ENCODE measurements at places on chromosomes 5 and 9.

- no peak for DNase-seq
Measured at GRCh38 chr5:92605591-92605990, 975.4 kb downstream of the NR2F1-AS1 start.

DNA sequence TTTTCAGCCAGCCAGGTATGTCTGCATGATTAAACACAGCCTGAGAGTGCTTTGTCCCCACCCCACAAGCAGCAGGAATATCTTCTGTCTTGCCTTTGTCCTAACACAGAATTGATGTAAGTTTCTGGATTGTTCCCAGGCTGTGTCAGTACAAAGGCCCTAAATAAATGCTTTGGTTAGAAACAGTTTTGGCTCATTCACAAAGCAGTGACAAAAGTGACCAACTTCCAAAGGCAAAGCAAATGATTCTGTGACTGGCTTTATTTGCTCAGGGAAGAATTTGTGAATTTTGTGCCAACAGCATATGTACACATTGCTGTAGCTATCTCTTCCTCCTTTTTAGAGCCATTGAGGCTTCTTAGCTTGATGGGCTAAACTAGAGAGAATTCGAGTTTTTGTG lies 133.7 kb downstream of the PLPPR1 start:
- DNase-seq: no peak

- no peak for DNase-seq
Measured at GRCh38 chr9:126611592-126612325, 2.0 kb upstream of the LMX1B start.

DNA sequence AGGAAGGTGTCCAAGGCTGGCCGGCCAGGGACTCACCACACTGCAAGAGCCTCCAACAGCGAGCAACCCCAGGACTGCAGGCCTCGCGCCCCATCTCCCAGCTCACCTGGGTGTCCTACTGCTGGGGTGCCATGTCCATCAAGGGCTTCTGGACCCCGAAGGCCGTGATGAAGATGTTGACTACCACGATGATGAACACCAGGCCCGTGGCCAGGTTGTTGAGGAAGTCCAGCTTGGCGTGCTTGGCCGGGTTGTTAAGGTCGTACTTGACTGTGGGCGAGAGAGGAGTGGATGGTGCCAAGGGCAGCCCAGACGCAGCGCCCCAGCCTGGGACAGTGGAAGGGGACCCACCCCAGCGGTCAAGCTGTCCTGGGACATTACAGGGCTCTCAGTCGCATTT lies 9.3 kb downstream of the NINJ1 start:
- no peak for DNase-seq

GRCh38 chr5:38515646-38516045 lies 40.8 kb downstream of the LIFR start:
- no peak for DNase-seq

DNA sequence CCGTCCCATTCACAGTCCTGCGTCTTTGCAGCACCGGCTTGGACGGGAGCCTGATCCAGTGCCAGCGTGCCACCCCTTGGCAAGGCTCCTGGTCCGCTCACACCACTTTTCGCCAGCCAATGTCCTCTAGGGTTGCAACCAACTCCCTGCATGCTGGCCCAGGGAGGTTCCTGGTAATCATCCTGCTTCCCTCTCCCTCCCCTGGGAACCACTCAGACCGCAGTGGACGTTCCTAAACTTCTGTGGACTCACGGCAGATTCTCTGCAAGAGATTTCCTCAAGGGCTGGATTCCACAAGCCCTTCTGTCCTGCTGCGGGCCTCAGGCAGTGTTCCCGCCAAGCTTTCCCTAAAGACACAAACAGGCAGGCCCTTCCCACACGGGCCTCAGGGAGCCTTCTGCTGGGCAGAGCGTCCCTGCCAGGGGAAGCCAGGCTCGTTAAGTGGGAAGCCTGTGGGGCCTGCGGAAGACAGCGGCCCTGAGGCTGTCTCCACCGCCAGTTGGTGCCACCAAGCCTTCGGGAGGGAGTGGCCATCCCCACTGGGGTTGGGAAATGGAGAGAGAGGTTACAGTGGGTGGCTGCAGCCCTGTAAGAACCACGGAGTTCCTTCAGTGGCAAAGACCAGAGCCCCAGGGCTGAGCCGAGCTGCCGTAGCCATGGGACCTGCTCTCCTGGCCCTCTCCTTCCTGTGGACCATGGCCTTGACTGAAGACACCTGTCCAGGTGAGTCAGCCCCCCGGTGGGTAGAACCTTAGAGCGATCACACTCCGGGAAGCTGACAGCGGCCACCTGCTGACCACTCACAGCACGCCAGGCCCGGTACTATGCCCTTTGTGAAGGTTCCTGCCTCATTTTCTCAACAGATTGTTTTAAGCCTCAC lies 16.4 kb upstream of the FCN2 start:
- no peak for DNase-seq

DNA sequence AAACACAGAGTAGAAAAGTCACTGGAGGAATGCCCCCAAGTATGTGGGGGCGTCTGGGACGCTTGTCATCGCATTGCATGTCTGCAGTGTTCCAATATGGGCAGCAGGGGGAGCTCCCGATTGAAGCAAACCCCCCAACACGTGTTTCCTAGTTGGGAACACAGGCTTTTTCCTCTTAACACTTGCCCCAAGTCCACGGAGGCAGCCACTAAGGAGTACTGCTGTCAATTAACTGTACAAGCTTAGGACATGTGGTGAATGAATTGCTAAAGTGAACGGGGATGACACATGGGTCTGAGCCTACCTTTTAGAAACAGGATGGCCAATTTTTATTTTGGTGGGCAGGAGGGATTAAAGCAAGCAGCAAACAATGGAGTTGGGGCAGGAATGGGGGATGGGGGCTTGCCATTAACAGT lies 2.2 kb downstream of the GABRB2 start:
- DNase-seq: peak; percentile 16

DNA sequence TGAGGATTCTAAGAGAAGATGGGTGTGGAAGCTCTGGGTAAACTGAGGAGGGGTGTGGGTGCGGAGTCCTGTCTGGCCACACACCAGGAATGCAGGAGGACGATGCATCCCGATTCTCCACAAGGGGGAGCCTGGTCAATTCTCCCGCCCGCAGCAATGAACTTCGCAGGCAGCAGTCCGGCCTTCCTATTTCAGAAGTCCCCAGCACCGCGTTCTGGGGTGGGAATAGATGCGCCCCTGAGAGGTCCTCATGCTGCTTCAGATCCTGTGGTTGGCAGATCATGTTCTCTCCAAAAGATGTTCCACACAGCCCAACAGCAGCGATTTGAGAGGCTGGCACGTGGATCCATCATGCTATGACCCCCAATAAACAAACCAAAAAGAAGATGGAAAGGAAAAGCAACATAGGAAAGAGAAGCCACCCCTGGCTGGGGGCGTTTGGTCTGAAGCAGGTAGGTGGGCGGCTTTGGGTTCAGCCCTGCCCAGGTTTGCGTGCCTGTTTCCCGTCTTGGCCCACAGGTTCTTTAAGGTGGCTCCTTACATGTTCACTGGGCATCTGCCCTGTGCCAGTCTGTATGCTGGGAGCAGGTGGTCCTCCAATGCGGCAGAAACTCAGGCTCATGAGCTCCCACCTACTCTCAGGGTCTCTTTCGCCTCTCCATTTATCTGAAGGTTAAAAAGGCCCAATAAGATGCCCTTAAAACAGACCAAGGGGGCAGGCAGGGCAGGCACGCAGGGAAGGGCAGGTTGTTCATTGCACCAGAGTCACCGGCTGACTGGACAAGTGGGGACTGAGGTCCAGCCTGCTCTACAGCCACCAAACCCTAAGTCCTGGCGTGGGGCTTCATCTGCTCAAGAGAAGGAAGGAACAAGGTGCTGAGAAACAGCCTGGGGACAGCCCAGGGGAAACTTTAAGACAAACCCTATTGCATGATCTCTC lies 171.6 kb downstream of the PAX5 start:
- DNase-seq: no peak

DNA sequence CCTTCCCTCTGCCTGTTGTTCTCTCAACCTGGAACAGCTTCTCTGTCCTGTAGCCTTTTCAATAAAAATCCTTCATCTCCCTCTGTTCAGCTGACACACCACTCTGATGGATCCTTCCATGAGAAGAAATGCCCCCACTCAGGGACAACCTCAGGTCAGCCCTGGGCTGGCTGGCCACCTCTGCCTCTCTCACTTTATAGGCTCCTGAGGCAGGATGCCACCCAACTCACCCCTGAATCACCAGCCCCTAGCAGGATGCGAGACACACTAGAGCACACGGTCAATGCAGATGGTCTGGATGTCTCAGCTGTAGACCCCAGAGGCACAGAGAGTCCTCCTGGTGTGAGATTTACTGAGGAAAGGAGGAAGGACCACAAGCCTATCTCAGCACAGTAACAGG lies 93.8 kb downstream of the GABBR2 start:
- DNase-seq: no peak

- no peak for DNase-seq
Measured at GRCh38 chr5:93100428-93100827, 480.6 kb downstream of the NR2F1-AS1 start.

- DNase-seq: no peak
Measured at GRCh38 chr9:121785673-121786542, 134.5 kb downstream of the DAB2IP start.

DNA sequence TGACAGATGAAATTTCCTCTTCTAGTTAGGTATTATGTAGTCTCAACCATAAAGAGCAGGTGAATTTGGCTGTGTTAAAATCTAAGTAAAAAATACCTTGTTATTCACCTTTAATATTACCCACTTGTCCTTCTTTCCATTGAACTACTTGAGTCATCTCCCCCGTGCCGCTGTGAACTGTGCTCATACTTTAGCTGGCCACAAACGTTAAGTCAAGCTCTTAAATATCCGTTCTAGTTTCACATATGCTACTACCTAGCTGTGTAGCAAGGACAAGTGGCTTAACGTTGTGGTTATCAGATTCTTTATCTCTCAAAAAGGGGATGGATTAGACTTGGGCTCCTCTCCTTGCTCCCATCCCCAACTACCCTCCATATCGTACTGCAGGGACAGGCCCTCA lies 110.4 kb downstream of the EFNA5 start:
- DNase-seq: no peak

DNA sequence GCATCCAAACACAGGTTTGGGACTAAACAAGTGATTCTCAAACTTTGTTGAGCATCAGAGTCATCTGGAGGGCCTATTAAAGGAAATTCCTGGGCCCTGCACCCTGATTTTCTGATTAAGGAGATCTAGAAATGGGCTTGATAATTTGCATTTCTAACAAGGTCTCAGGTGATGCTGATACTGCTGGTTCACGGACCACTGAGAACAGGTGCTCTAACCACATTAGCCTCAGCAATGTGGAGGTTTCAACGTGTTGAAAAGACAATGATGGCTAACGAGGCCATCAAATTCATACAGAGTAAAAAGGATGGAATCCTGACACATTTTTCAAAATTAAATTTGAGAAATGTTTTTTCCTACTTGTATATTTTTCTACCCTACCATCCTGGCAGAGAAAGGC lies 172.1 kb downstream of the TSSK1B start:
- no peak for DNase-seq

GRCh38 chr9:137145731-137146526 lies 7.0 kb downstream of the GRIN1 start:
- no peak for DNase-seq

DNA sequence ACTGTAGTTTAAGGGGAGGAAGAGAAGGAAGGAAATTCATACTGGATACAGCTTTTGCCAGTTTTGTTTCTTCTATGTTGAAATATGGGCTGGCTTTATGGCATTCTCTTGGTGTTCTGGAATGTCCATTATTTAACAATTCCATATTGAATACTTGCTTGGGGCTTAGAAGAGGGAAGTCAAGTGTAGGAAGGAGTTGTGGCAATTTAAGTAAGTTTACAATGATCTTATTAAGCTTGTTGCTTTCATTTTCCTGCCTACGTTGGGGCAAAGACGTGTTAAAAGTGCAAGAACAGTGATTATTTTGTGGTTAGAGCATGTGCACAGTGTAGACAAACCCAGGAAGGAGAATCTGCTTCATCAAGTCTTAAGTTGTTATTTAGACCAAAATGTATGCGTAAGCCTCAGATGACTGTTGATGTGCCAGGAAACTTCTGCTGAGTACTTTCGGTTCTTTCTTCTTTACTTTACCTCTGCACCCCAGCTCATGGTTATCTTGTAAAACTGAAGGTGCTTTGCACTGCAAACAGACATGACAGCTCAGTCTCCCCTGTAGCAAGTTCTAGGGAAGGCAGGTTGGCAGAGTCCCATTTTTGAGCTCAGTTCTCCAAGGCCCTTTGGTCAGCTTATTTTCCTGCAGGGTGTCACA lies 75.8 kb downstream of the F2RL2 start:
- no peak for DNase-seq

GRCh38 chr9:68731857-68732256 lies 26.8 kb downstream of the PIP5K1B start:
- DNase-seq: no peak

DNA sequence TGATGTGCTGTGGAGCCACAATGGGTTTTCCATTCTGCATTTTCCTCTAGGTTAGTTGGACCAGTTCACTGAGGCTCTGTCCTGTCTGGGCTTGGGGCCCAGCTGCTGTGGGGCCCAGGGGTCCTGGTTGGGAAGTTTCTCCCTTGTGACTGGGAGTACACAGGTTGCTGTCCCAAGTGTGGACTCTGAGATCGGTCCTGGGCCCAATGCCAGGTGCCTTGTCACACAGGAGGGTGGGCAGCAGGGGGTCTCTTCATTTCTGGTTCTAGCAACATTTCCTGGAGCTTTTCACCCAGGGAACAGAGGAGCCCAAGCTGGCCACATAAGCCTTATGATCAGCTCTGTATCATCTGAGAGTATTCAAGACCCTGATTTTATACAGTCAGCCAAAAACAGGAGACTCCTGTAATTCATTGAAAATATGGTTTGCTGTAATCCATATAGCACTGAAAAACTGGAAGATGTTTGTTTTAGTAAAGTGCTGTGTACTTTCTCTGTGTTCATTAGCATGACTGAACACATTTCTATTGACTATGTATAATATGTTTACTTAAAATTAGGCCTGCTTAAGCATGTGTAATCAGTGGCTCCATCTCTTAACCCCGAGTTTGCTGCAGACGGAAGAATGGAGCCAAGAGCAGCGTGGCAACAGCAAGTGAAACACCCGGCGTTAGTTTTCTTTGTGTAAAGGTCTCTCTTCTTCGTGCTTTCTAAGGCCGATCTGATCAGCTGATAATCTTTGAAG lies 62.5 kb downstream of the MVB12B start:
- DNase-seq: no peak

DNA sequence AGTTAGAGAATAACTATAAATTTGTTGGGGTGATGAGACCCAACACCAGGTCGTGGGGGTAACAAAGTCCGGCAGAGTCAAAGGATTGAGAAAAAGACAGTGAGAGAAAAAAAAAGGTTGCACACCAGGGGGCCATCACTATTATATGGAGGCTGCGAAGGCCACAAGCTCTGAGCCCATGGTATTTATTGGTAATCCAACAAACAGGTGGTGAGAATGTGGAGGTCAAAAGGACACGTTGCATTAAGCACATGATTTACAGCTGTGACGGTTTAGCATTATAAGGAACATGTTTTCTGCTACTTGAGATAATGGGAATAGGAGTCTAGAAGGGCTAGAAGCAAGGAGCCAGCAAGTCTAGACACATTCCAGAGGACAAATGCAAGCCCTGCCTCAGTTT lies 2202.2 kb upstream of the C9orf72 start:
- DNase-seq: no peak

DNA sequence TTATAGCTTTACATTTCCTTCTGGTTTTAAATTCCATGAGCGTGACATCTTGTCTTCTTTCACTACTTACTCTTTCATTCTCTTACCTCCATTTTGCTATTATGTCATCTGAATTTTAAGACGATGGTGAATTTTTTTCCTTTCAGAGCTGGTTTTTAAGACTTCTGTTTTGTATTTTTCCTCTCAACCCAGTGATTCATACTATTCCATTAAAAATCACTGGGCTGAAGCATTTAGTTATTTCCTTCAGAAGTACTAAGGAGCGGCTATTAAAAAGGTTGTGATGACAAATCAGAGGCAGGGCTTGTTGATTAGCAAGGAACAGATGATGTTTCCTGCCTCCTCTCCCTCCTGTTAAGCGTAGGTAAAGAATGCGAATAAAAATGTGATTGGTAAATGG lies 16.5 kb downstream of the AGXT2 start:
- DNase-seq: no peak

All from T1000 (cell line).